ENCODE measurements at places on chromosomes 13 and 19.

GRCh38 chr13:74128156-74128767, 5.9 kb downstream of the KLF12 start:
- no peak for DNase-seq

- no peak for DNase-seq
Measured at GRCh38 chr13:64579331-64579730, 2650.8 kb downstream of the PCDH9 start.

- DNase-seq = no peak
Measured at GRCh38 chr19:41218615-41219507, at the start of gene AXL. Gene AXL (plus strand): TSS chr19:41219223. CDS start chr19:41219393, 170 bp downstream.

GRCh38 chr19:50203281-50204080, at the start of gene MYH14:
Gene MYH14 (plus strand): TSS chr19:50203622. CDS start chr19:50210366, 6,744 bp downstream.
- no peak for DNase-seq

- DNase-seq = no peak
Measured at GRCh38 chr19:2327773-2328400, 499 bp downstream of the LSM7 start.

DNA sequence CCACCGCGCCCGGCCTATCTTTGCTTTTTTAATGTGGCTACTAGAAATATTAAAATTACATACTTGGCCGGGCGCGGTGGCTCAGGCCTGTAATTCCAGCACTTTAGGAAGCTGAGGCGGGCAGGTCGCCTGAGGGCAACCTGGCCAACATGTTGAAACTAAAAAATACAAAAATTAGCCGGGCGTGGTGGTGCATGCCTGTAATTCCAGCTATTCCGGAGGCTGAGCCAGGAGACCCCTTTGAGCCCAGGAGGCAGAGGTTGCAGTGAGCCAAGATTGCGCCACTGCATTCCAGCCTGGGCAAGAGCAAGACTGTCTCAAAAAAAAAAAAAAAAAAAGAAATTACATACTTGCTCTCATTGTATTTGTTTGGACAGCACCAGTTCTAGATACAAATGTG, 34.8 kb upstream of the DPRX start:
- no peak for DNase-seq

DNA sequence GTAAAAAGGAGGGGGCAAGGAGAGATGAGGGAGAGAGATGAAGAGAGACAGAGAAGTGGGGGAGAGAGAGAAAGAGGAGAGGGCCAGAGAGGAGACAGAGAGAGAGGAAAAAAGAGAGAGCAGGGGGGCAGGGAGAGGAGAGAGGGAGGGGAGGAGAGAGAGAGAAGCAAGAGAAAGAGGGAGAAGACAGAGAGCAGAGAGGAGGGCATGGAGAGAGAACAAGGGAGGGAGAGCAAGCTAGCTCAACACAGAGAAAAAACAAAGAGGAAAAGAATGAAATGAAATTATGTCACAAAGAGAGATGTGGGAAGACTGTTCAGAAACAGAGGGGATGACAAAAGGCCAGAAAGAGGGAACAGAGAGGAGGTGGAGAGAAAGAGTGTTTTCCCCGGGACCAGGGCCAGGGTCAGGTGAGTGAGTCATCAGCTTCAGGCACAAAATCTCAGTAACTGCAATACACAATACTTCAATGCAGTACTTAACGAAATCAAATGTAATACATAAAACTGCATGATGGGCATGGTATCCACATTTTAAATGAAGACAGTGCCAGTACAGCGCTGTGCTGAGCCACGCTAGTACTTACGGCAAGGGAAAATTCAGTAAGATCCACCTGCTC, 4.8 kb downstream of the KLK7 start:
- no peak for DNase-seq

DNA sequence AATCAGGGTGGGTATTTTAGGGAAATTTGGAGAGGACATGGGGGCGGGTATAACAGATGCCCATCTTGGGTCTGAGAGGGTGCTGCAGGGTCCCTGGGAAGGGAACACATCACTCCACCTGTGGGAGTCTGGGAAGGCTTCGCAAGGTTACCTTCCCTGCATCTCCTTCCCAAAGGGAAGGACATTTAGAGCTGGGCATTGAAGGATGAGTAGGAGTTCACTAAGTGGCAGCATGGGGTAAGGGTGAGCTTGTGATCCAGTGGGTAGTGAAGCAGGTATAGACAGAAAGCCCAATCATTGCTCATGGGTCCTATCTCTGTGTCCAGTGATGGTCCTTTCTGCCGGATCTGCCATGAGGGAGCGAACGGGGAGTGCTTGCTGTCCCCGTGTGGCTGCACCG, 13.2 kb downstream of the MARCHF2 start:
- DNase-seq = no peak

DNA sequence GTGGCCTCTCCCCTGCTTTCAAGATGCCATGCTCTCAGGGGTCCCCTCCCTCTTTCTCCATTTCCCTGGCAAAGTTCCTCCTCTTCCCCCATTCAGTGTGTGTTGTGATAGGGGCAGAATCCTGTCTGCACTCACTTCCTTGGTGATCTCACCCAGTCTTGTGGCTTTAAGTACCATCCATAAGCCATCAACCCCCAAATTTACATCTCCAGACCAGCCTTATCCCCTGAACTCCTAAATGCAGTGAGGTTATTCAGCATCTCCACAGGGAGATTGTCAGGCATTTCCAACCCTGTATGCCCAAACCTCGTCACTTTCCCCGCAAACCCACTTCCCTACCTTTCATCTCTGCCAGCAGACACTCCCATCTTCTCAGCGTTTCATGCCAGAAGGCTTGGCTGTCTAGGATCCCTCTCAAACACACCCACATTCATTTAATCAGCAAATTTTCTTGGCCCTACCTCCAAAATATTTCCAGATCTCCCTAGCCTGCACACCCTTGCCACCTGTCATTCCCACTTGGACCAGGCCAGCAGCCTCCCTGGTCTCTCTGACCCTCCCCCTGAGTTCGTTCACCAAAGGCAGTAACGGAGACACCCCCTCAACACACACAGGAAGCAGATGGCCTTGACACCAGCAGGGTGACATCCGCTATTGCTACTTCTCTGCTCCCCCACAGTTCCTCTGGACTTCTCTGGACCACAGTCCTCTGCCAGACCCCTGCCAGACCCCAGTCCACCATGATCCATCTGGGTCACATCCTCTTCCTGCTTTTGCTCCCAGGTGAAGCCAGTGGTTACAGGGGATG, at the start of gene HCST:
Gene HCST (plus strand): TSS at position 676 of the 808 bp plus-strand sequence. CDS start 65 bp downstream, at position 741.
- DNase-seq = peak; percentile 56

DNA sequence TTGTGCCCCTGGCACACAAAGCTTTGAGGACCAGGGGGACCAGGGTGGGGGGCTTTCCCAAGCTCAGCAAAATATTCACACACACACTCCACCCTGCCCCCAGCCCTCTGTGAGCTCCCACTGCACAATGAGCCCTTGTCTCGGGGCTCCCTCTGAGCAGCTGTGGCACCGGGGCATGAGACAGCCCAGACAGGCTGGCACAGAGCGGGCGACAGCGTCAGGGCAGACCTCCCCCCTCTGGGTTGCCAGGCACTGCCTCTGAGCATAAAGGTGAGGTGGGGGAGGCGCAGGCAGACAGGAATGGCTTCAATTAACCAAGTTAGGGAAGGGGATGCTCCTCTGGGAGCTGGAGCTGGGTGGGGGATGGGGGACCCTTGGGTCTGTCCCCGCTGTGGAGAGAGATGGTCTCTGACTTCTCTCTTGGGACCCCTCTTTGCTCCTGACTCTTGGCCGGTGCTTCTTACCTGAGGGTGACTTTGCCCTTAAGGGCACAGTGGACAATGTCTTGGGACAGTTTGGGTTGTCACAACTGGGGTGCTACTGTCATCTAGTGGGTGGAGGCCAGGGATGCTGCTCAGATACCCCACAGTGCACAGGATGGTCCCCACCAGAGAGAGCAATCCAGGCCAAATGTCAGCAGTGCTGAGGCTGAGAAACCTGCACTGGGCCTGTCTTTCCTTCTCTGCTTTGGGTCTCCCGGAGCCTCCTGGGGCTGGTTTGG, 30.3 kb downstream of the LYL1 start:
- DNase-seq = no peak

DNA sequence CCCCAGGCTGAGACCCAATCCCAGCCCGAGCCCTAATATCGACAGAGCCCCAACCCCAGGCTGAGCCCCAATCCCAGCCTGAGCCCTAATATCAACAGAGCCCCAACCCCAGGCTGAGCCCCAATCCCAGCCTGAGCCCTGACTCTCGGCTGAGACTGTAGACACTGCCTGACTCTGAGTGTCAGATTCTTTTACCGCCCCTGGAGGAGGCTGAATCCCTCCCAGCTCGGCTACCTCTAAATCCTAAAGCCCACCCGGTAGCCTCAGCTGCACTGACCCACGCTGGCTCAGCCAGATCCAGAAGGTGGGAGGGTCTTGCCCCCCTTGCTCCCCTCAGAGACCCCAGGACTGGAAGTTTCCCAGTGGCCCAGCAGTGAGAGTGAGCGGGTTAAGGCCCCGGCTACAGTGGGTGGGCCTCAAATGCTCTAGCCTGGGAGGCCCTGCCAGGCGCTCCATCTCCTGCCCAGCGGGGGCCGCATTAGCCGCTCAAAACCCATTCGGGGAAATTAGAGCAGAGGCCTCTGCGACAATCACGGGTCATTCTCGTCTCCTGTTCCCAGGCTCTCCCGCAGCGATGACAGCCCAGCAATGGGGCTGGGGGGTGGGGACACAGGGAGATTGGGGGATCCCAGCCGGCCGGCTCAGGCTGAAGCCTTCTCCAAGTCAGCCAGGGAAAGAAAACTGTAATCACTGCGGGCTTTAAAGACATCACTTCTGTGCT, 43.8 kb downstream of the ZNRF4 start:
- DNase-seq = no peak

DNA sequence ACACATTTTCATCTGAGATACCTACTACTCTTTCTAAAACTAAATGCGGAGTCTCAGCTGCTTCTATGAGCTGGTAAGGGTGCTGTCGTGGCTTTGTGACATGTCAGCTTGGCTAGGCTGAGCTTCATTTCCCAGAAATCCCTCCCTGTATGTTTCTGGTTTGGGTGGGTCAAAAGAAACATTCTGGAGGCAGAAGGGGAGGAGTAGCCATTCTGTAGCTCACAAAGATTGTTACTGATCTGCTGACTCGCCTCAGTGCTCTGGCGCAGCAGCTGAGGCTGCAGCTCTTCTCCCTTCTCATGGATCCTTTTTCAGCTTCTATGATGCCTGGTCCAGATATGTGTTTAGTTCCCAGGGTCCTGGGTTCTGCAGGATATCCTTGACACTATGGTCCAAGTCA, 114.7 kb downstream of the RAP2A start:
- no peak for DNase-seq

DNA sequence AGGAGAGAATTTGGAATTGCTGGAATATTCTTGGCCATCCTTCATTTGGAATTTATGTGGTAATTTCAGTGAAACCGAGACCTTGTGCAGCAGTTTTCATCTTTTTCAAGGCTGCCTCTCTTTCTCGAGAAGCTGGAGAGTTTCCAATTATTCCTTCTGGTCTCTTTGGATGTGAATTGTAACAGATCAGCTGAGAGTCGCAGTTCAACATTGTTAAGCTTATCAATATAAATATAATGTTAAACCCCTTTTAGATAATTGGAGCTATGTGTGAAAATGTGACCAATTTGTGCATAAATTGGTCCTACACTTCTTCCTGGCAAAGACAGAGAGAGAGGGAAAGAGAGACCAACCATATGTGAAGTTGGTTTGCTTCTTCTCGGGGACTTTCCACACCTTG, 425.6 kb downstream of the TSHZ3 start:
- no peak for DNase-seq

GRCh38 chr19:15144046-15144646, 36.9 kb downstream of the SYDE1 start:
- no peak for DNase-seq

DNA sequence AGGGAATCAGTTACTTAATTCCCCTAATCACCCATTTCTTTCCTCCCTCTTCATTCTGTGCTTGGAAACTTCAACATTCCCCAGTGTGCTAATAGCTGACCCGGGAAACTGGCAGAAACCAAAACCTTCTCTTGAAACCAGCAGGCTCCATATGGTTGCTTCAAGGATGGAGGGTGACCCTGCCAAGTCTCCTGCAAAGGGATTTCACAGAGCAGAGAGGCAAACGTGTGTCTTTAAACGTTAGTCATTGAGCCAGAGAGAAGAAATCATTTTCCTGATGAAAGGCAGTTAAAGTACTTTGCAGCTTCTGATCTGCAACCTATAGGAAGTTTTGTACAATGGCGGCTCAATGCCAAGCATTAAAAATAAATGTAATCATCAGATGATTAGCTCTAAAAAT, 220.9 kb downstream of the POU4F1 start:
- no peak for DNase-seq

GRCh38 chr19:37361994-37362393, 8.9 kb upstream of the ZNF527 start:
- DNase-seq = no peak

GRCh38 chr13:71772361-71772760, 94.6 kb downstream of the DACH1 start:
- no peak for DNase-seq

GRCh38 chr19:4776436-4777211, 14.9 kb upstream of the FEM1A start:
- DNase-seq = no peak

All from memory B cell (primary cell).